Neural crest cell (in vitro differentiated cells): ENCODE measurements at places on chromosomes 6 and 20. TPM values are rescaled to one million over a fixed set of nuclear protein-coding genes. Genes with fewer than 3 reads are reported as not detected.

- no peak for DNase-seq
Measured at GRCh38 chr20:1569415-1569881, 11.9 kb upstream of the SIRPD start.

- no peak for DNase-seq
Measured at GRCh38 chr6:25613415-25613814, 38.6 kb upstream of the SCGN start.

GRCh38 chr6:122722746-122723145 lies 56.8 kb upstream of the FABP7 start:
- no peak for DNase-seq

DNA sequence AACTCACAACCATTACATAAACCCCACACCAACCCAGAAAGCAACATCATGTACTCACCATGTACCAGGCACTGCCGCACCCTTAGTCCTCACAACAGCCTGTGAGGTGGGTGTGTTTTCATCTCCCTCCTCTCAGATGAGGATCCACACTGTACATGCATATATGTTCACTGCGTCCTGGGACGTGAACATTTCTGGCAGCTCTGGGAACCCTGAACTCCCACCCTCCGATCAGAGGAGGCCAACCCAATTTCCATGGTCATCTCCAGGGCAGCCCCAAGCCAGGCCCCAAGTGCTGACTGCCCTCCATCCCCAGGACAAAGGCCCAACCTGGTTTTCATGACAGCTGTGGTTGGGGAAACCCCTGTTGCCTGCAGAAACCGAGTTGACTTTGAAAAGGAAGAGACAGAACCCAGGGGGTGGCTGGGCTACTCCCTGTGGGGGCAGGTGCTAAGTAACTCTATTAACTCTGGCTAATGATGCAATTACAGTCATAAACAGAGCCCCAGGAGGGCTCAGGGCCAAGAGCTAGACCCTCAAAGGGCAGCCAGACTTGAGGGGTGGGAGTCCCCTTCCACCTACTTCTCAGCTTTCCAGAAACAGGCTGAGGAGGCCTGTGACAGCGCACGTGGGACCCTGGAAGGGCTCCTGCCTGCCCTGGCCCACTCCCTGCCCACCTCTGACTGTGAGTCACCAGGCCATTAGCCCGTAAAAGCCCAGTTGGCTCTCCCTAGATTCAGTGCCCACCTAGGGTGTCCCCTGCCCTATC lies 2.6 kb downstream of the TFEB start:
- no peak for DNase-seq

- DNase-seq: no peak
Measured at GRCh38 chr6:37583261-37583660, 83.6 kb upstream of the CCDC167 start.

- no peak for DNase-seq
Measured at GRCh38 chr6:5412663-5413062, 151.3 kb downstream of the FARS2 start.

GRCh38 chr6:119395192-119395591 lies 45.6 kb upstream of the MAN1A1 start:
- DNase-seq: no peak

GRCh38 chr20:33979094-33979493 lies 14.6 kb upstream of the RALY start:
- DNase-seq: no peak

- no peak for DNase-seq
Measured at GRCh38 chr20:46322641-46323040, 14.3 kb upstream of the CDH22 start.

- no peak for DNase-seq
Measured at GRCh38 chr20:17807651-17808050, 107.9 kb downstream of the BANF2 start.

HDGFL1 gene
- total RNA-seq: not detected in 2 replicates

HMGN4 gene
- 49.7 and 50.1 TPM in 2 replicates for total RNA-seq

CD24 gene
- total RNA-seq: 333 and 352 TPM in 2 replicates

PI3 gene
- not detected in 2 replicates for total RNA-seq

MAFB gene
- total RNA-seq: 1.6 and 1.9 TPM in 2 replicates

C6orf141 gene
- 0.89 and 1.0 TPM in 2 replicates for total RNA-seq

ULBP3 gene
- 16.4 and 17.5 TPM in 2 replicates for total RNA-seq

B3GAT2 gene
- 0.98 and 1.2 TPM in 2 replicates for total RNA-seq

ZSCAN23 gene
- 11.8 and 12.5 TPM in 2 replicates for total RNA-seq

SLC52A3 gene
- not detected in 2 replicates for total RNA-seq

C6orf52 gene
- total RNA-seq: 5.3 and 8.2 TPM in 2 replicates
